ENCODE measurements at places on chromosomes 6 and 20. TPM values are rescaled to one million over a fixed set of nuclear protein-coding genes. Genes with fewer than 3 reads are reported as not detected.

- DNase-seq = no peak
Observed at GRCh38 chr20:52964131-52964530, 8.0 kb upstream of the TSHZ2 start.

- DNase-seq = no peak
Observed at GRCh38 chr6:56848105-56848504, 106.8 kb upstream of the BEND6 start.

DNA sequence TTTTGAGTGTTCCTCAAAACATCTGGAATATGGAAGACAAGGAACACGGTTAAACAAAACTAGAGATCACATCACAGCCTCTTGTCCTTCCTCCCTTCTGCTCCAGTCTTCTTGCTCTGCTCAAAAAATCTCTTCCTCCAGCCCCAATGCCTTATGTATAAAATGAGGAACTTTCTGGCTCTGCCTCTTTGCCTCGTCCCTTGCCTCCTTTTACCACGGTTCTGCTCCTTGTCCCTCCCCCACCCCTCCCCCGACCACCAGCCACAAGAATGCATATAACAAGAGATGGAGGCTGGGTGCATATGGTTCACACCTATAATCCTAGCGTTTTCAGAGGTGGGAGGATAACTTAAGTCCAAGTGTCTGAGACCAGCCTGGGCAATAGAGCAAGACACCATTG, 43.6 kb downstream of the PLAGL2 start:
- no peak for DNase-seq

GRCh38 chr20:31630187-31630790, 7.4 kb upstream of the COX4I2 start:
- no peak for DNase-seq

DNA sequence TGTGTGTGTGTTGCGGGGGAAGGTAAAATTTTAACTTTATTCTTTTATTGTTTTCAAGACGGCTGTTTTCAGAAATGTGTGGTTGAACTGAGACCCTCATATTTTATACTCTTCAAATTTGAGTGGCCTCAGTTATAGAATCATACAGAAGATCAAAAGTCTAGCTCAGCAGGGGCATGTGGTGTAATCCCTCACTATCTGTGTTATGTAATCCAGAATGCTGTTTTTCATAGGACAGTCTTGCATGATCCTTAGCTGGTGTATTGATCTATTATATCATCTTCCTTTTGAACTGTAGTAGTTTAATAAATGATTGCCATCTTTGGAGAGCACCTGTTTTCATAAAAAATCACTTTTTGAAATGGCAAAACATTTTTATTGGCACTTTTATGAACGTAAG, 1.4 kb downstream of the PLCB4 start:
- DNase-seq = no peak

- DNase-seq = peak; percentile 12
Observed at GRCh38 chr20:57546956-57547649, 13.8 kb upstream of the PCK1 start.

DNA sequence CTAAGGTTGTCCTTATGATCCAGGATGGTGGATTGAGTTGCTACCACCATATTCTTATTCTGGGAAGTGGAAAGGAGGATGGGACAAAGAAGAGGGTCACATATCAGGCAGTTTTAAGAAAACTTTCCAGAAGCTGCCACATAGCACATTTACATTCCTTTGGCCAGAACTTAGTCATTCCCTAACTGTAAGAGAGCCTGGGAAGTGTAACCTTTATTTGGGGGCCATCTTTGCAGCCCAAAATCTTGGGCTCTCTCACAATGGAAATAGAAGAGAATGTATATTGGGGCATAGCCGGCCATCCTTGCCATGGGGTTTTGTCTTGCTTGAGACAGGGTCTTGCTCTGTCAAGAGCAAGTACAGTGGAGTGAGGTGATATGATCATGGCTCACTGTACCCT, 8.4 kb downstream of the ZNF341 start:
- peak; percentile 14 for DNase-seq

GRCh38 chr6:89415185-89415584, 3.1 kb upstream of the RRAGD start:
- DNase-seq = no peak

GRCh38 chr6:98944598-98945081, 3.1 kb downstream of the FBXL4 start:
- DNase-seq = peak; percentile 78

DNA sequence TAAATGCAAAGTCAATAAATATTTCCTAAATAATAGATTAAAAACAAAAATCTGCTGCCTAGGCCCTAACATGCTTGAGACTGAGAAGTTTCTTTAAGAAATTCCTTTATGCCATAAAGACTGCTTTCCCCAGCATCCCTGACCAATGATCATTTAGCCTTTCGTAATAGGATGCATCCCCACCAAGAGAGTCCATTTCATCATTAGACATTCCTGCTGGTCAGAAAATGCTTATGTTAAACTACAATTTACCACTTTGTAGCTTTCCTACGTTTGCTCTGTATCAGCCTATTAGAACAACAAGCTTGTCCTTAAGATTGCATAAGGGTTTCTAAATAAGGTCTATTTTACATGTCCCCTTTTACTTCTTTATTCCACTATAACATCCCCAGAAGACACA, 59.8 kb upstream of the HSF2 start:
- no peak for DNase-seq

DNA sequence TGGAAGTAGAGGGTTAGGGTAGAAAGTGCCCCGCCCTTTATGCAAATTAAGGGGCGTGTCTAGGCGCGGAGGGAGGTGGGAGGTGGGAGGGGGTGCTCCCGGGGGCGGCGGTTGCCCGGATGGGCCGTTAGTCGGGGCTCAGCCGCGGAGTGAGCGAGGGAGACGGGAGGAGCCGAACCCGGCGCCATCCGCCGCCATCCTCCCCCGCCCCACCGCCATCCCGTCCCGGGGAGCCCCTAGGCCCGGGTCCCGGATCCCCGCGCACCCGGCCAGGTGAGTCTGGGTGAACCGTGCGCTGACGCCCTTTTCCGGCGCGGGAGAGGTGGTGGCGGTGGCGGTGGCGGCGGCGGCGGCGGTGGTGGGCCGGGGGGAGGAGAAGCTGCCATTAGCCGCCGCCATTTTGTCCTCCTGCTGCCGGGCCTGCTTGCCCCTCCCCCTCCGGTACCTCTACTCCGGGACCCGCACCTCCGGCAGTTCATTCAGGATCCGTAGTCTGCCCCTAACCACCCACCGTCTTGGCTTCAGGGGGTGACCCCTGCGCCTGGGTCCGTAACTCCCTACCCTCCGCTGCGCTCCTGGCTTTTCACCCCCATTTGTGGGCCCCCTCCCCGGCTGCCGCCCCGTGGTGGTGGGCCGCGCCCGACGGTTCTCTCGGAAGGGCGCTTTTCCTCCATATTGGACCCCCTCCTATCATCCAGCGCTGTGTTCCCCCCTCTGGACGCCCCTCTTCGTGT, at the start of gene PRRC2A:
Gene PRRC2A (plus strand): TSS at position 130 of the 734 bp plus-strand sequence. CDS start 2,075 bp downstream, outside the sequence.
- DNase-seq = peak; percentile 88

DNA sequence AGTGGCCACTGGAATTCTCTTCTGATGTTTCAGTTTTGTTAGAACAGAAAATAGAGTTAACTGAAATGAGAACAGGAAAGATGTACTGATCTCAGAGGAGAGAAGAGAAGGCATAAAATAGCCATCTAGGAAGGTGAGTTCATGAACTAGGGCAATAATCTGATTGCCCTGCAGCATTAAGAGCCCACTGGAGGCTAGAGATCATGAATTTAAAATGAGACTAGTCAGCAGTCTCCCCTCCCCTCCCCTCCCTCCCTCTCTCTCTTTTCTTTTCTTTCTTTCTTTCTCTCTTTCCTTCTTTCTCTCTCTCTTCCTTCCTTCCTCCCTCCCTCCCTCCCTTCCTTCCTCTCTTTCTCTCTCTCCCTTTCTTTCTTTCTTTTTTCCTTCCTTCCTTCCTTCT, 28.9 kb downstream of the GPRC6A start:
- DNase-seq = no peak

- peak; percentile 29 for DNase-seq
Observed at GRCh38 chr6:117399924-117400323, 25.8 kb downstream of the ROS1 start.

DNA sequence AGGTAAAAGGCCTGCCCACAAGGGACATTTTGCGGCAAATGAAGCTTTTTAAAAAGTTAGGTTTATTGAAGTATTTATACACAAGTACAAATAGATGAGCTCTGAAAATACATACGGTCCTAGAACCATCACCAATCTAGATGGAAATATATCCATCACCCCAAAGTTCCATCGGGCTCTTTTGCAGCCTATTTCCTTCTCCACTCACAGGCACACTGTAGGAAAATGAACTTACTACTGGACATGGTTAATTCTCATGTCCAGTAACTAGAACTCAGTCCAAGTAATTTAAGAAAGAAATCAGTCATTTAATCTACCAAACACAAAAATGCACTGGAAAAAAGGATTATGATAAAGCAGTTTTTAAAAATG, 6.2 kb downstream of the PCNA start:
- DNase-seq = no peak

DNA sequence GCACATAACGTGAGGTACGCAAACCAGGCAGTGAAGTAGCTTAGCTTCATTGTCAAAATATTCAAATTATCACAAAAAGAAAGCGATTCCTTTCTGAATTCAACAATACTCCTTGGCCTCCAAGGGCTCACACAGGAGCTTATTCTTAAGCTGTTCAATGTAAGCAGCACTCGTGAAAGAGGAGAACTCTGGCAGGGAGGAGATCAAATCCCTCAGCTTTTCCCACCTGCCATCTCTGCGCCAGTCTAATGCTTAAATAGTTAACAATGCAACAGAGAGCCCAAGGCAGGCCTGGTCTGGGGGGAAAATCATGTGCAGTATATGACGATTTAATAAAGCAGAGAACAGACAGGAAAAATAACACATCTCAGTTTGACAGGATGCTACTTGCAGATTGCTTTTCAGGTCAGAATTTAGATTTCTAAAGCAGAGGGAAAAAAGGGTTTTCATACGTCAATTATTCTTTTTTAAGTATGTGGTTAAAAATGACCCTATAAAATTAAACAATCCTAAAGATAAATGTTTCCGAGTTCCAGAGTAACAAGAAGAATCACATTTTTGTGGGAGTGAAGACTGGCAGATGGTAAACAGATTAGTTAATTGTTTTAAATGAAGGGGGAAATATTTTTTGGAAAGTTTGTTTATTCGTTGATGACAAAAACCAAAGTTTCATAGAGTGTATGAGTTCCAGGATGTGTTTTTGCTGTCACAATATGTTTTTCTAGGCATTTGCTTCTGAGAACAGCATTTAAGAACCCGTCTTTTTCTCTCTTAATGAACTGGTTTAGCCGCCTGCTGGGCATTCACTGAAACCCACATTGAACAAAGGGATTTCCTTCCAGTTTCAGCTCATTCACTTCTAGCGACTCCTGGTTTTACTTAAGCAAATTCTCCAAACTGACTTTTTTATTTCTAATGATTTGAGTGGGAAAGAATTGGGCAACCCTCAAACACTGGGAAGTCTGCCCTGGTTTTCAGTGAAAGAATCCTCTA, 45.9 kb downstream of the PLAGL1 start:
- DNase-seq = peak; percentile 69

DNA sequence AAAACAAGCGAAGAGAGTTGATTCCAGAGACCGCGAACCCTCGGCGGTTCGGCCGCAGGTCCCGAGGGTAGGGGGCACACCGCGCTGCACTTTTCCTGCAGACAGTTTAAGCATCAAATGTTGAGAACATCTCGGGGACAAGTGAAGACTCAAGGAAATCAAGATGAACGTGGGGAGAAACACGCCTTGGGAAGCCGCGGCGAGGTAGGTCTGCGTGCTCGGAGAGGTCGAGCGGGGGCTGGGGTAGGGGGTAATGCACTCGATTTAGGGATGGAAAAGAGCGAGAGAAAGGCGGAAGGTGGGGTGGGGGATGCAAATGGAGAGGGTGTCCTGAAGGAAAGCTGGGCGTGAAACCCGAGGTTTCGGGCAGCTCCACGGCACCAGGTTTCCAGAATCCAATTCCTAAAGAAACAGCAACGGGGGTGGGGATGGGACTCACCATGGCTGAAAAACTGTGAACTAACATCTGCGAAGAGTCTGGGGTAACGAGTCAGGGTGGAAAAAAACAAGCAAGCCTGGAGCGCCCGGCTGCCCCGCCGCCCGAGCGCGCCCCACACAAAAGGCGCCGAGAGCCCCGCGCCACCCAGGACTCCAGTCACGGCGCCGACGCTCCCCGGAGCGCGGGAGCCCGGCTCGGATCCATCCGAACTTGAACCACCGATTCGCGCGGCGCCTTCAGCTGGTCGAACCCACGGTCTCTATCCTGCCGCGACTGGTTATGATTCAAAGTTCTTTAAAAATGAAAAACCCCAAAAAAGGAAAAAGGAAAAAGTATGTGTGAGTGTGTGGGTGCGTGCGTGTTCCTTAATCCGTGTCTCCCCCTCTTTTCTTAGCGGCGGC, 3.5 kb downstream of the TFAP2A start:
- peak; percentile 67 for DNase-seq

DNA sequence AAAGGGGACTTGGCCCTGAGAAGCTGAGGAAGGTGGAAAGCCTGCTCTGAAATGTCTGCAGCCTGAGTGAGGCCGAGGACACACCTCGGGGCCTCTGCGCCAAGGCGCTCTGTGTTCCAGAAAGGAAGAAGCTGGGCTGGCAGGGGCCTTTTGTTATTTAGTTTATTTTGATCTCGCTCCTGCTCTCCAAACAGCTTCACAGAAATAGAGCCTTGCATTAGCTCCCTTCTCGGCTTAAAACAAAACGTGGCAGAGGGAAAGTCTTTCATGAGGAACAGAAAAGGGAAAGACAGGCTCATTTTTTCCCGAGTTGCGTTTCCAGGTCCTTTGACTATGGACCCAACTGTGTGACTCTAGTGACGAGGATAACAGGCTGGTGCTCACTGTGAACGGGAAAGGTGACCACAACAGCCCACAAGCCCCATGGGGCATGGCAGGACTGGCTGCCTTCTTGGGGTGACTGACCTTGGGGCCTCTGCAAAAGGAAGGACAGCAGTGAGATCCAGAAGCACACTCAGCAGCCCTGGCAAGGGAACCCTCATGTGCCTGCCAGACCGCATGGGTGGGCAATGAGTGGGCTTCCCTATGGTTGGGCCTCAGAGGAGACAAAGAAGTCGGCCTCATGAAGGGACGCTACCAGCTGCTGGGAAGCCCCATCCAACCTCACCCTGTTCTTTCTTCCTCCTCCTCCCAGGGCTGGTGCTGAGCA, 18.7 kb downstream of the LEMD2 start:
- DNase-seq = peak; percentile 37

DNA sequence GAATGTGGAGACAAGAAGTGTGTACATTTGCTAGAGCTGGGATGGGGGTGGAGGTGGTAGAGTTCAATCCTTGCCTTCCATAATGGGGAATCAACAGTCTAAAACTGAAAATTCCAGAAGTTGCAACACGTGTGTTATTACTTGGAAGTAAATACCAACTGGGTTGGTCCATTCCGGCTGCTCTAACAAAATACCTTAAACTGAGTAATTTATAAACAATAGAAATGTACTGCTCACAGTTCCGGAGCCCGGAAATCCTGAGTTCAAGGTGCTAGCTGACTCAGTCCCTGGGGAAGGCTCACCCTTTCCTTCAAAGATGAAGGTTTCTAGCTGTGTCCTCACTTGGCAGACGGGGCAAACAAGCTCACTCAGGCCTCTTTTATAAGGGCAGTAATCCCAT, 59.0 kb downstream of the RIN2 start:
- DNase-seq = peak; percentile 95

Gene ATP6V1G2
- 0.89 TPM for total RNA-seq

Gene PAX1
- total RNA-seq = not detected

Gene HLA-G
- not detected for total RNA-seq

Gene LIME1
- total RNA-seq = 32.0 TPM

Gene PBX2
- 25.4 TPM for total RNA-seq

Gene HLA-DQA1
- not detected for total RNA-seq

All from GM23248 (cell line).